Naive B cell (primary cell): ENCODE measurements at places on chromosomes 3 and 15.

- DNase-seq: no peak
Observed at GRCh38 chr3:77096966-77097890, 57.3 kb downstream of the ROBO2 start.

- no peak for DNase-seq
Observed at GRCh38 chr3:106720510-106720909, 656.7 kb upstream of the CCDC54 start.

GRCh38 chr3:172506094-172506493 is 17.1 kb downstream of the TNFSF10 start:
- DNase-seq: no peak

- no peak for DNase-seq
Observed at GRCh38 chr3:114057011-114057347, 442 bp downstream of the QTRT2 start.

DNA sequence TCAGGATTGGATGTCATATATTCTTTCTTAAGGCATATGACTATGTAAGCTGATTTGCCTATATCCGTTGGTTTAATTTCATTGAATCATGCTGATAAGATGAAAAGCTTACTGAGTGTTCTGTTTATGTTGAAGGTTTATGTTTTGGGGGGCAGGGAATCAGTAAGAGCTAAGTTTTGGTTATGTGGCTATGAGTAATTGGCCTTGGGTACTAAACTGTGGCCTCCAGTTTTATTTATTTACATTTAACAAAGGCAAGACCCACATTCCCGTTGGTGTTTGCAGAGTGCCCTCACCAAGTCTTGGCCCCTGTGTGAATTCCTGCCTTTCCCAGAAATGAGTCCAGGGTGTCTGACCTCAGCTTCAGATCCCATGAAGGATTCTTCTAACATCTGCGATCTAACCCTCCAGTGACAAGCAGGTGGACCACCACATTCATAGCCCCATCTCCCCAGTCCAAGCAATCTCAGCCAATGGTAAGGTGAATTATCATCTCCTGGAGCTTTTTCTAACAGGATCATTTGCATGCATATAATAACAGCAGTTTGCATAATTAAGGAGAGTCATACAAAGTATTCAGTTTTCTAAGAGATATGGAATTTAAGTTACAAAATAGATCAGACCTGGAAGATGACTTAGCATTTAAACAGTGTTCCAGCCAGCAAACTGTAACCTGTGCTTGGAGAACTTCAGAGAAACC is 27.4 kb downstream of the GLDN start:
- no peak for DNase-seq

DNA sequence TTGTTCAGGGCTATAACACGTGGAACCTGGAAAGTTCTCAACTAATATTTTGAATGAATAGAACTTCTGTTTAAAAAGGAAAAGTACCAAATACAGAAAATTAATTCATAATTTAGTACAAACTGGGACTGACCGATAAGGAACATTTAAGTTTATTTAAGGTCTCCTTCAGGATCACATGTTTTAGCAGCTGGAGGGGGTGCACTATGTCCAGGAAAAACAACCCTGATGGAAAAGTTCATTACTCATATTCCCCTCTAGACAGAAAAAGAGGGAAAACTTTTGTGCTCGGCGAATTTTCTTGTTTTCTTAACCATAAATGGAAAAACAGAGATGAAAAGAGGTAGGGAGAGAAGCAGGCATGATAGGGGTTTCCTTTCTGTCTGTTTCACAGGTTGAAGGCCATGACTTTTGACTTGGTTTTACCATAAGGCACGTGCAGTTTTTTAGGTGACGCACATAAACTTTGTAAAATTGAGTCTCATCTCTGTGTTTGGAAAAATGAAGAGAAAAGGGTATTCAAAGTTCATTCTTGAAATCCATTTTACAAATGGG is 26.5 kb downstream of the FRMD4B start:
- DNase-seq: no peak

DNA sequence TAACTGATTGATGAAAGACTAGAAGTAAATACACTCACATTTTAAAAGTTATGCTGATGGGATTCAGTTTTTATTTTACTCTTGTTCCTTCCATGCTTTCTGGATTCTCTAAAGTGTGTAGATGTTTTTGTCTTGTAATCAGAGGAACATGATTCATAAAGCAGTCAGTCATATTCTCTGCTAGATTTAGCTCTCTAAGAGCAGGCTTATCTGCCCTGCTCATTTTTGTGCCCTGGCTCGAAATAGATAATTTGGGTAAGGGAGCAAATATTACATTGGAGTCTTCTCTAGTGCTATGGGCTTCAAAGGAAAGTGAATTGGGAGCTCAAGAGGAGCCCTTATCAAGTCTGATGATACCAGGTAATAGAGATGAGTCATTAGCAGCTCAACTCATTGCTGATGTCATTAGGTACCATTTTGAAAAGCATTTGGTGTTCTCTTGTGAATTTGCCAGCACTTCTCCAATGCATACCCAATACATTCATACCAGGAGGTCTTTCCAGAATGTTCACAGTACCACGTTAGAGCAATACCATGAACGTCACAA is 27.7 kb downstream of the SACM1L start:
- no peak for DNase-seq

- no peak for DNase-seq
Observed at GRCh38 chr3:69115731-69116130, 6.7 kb downstream of the LMOD3 start.

DNA sequence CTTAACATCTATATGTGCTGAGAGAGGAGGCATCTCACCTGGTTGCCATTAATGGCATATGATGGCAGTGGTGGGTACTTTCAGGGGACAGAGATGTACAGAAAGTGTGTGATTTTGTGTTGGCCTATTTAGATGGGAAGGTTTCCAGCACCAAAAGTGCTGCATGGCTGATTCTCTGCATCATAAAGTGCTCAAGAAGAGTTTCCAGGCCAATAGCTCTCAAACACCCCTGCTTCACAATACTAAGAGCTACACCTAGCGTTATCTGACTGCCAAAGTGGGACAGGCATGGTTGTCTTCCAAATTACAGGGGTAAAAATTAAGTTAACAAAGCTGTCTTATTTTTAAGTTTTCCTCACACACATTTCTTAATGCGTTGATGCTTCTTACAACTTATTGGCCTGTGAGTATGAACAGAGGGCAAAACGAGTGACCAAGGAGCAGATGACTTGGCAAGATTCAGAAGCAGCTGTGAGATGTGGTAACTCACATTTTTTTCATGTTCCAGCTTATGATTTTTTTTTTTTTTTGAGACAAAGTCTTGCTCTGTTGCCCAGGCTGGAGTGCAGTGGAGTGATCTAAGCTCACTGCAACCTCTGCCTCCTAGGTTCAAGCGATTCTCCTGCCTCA is 41.4 kb upstream of the VEPH1 start:
- DNase-seq: no peak

GRCh38 chr3:114404590-114404989 is 110.8 kb downstream of the TIGIT start:
- DNase-seq: no peak

- no peak for DNase-seq
Observed at GRCh38 chr3:45313743-45314403, 74.5 kb upstream of the LARS2 start.

DNA sequence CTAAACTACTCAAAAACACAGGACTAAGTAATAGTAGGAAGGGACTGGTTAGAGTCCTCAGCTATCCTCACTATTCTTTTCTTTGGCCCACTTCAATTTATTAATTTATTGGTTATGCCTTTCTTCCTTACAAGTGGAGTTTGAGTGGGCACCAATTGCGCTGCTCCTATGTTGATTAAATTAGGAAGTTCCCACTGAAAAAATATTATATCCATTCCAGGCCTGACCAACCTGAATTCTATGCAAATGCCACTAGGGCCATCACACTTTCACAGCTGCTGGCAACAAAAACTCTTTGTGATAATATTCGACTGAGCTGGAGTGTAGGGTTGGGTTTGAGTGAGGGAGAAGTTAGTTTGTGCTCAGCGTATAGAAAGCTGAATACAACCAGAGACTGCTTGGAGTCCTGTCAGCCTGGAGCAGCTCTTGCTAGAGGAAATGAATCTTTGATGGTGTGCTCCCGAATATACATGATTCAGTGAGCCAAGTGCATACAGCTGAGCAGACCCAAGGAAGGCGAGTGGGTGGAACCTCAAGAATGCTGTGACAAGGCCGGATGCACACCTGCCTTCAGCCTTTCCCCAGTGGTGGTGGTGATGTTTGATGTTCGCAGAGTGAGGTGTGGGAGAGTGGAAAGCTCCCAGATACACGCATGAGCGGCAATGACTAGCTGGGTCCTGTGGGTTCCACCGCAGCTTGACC is 1.5 kb downstream of the ARHGEF3 start:
- DNase-seq: peak; percentile 37

DNA sequence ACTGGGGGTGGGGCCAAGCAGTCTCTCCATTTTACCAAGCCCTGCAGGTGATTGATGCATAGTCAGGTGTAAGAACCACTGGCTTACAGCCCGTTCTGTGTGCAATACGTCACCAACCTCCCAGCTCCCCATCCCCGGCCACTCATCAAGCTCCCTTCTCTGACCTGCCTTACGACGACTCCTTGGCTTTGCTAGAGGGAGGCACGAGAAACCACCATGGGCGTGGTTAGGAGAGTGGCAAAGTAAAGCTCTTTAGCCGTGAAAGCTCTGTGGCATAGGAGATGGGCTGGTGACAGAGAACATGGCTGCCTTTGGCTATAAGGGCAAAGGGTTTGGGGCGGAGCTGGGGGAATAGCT is 109.1 kb downstream of the BDH1 start:
- no peak for DNase-seq

- no peak for DNase-seq
Observed at GRCh38 chr3:30347679-30348216, 258.7 kb upstream of the TGFBR2 start.

- DNase-seq: peak; percentile 31
Observed at GRCh38 chr15:85443046-85443445, 62.6 kb downstream of the AKAP13 start.

- no peak for DNase-seq
Observed at GRCh38 chr3:169266351-169266750, 397.2 kb downstream of the MECOM start.

DNA sequence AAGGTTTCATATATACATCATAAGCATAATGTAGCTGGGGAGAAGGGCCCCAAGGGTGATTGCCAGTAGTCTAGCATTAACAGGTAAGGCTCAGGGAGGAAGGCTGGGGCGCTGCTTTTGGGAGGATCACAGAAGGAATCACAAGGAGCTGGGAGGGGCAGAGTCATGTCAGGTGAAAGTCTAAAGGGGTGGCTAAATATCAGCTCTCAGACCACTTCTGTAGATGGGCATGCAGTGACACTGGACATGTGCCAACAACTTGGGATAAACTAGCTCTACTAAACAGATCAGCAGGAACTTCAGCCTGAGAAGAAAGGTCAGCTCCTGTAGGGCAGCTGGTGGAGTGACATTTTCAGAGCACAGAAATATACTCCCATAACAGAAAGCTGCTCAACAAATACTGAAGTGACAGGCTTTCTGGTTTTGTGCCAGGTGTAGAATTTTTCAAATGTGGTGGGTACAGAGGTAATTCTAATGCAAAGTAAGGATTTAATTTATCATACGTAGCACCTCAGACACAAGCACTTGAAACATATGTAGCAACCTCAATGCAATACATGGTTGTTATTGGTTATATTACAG is 79.4 kb downstream of the PEX5L start:
- DNase-seq: no peak

- no peak for DNase-seq
Observed at GRCh38 chr15:76575274-76575673, 238.7 kb downstream of the ISL2 start.

DNA sequence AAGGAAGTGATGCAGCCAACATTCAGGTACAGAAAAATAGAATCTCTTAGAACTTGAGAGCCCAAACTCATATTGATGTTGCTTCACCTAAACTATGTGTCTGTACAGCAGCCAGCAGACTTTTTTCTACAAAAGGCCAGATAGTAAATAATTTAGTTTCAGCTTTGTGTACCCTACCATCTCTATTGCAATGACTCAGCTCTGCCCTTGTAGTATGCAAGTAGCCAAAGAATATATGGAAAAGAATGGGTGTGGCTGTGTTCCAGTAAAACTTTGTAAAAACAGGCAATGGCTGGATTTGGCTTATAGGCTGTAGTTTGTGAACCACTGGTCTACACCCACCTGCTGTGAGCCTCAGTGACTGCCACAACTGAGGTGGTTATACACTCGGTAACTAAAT is 392.5 kb upstream of the RARB start:
- DNase-seq: no peak

DNA sequence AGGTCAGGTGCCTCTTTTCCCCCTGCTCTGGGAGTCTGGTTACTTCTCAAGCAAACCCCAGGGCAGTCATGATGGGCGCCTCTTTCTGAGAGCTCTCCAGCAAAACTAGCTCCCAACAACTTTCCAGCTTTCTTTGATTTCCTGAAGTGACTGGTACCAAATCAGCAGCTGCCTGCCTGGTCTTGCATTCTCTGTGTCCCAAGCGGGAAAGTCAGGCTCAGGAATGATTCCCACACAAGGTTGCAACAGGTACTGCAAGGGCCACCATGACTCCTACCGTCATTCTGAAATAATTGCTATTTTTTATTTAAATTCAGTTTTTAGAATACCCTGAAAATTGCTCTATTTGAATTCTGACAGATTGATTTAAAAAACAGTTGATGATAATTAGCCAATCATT is 658.7 kb downstream of the SQOR start:
- DNase-seq: no peak

GRCh38 chr3:14907043-14907966 is 40.1 kb upstream of the NR2C2 start:
- no peak for DNase-seq

DNA sequence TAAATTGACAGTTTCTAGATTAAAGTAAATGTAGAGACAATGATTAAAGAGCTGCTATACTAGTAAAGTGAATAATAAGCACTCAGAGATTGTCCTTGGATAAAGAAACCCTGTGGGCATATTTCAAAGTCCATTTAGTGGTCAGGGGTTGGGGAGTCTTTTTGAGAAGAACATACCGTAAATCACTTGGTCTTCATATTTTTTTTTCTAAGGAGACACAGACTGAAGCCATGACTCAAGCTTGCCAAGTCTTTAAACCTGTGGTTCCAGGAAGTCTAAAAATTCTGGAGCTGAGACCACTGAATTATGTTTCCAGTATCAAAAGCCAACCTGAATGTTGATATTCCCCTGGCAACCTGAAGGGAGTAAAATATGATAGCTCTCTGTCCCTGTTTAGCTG is 171.0 kb downstream of the TPRG1 start:
- no peak for DNase-seq
